H1 (cell line): ENCODE measurements at places on chromosomes 3 and 15.

DNA sequence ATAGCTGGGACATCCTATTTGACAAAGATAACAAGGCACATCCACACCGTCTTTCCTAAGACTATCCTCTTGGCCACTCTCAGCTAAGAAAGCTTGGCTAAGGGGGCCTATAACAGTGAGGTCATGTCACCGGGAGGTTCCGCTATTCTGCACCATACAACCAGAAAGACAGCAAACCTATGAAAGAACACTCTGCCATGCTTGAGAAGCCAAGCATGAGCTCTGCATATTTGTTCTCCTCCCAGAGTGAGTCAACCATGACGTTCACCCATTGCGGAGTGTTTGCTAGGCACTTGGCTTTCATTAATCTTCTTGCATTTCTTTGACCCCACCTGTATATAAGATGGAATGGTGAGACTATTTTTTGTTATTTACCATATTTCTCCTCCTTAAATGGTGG, 141.2 kb downstream of the GMNC start:
- H3K4me1 ChIP-seq = no peaks in the 10 kb centered on the region
- no peak overlapping the region for H3K4me3 ChIP-seq
- no peak for DNase-seq
- no peaks in the 10 kb centered on the region for H3K27me3 ChIP-seq
- no peak overlapping the region for H3K27ac ChIP-seq

GRCh38 chr15:57500979-57501576, 90.6 kb upstream of the MYZAP start:
- no peaks in the 10 kb centered on the region for H3K27me3 ChIP-seq
- no peaks in the 10 kb centered on the region; the same call in none of the 2 replicates for H3K4me1 ChIP-seq
- no peak overlapping the region for H3K27ac ChIP-seq
- H3K36me3 ChIP-seq = no peaks in the 10 kb centered on the region
- DNase-seq = no peak
- H3K4me3 ChIP-seq = no peak overlapping the region

DNA sequence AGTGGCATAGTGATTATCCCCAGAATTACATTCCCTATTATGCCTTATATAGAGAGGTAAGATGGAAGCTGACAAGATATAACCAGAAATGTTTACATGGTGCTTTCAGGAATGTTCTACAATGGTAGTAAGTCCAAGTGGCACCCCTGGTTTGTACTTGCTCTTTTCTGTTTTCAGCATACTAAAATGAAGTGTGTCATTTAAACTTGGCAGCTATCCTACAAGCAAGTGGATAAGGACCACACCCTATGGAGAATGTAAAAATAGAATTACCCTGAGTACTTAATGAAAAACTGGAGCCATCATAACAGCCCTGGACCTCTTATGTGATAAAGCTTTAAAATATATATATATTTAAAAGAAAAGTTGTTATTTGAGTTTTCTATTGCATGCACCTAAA, 1012.7 kb upstream of the CADM2 start:
- H3K4me1 ChIP-seq = no peaks in the 10 kb centered on the region
- H3K4me3 ChIP-seq = no peak overlapping the region
- DNase-seq = no peak
- H3K36me3 ChIP-seq = no peaks in the 10 kb centered on the region
- no peak overlapping the region for H3K27ac ChIP-seq
- no peaks in the 10 kb centered on the region for H3K27me3 ChIP-seq

DNA sequence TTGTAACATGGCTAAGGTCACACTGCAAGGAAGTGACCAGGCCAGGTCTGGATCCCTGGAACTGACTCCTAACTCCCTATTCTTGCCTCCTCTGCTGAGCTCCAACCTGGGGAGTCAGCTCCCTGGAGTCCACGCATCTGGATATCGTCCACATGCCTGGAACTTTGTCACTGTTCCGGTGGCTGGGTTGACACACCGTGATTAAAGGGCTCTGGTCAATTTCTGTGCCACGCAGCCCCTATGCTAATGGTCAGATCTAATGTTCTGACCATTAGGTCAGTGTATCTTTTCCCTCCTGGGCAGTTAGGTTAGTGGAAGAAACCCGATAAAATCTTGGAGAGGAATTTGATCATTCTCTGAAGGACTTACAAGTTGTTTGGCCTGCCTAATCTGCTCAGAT, 1.6 kb upstream of the TPM1 start:
- peaks cover 19% of the 10 kb centered on the region for H3K4me1 ChIP-seq
- peak overlapping the region; percentile 98 for H3K4me3 ChIP-seq
- no peaks in the 10 kb centered on the region for H3K27me3 ChIP-seq
- peaks cover 10% of the 10 kb centered on the region for H3K36me3 ChIP-seq
- no peak for DNase-seq
